ENCODE measurements at places on chromosomes 16 and 17.

- DNase-seq, result no peak
Measured at GRCh38 chr17:39598047-39598481, 9.7 kb downstream of the NEUROD2 start.

- no peak for DNase-seq
Measured at GRCh38 chr17:9902120-9902519, 3.0 kb downstream of the RCVRN start.

GRCh38 chr16:67953641-67954375, 9.9 kb upstream of the LCAT start:
- no peak for DNase-seq

- DNase-seq, result no peak
Measured at GRCh38 chr16:20781697-20782096, 17.9 kb downstream of the ACSM3 start.

DNA sequence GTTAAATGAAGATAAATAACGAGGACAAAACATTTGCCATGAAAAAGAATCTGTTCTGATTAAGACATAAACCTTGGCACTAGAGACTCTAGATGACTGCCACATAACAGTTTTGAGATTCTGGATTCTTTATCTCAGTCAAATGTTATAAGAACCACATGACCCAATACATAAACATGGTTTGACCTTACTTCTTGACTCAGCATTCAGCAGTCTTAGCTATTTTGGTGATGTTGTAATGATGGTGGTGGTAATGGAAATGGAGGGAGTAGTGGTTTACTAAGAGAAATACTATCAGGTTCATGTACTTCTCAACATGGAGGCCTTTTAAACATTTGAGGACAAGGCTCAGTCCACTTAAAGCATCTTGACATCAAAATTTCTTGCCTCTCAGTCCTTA, 925.4 kb downstream of the CDH11 start:
- no peak for DNase-seq

- no peak for DNase-seq
Measured at GRCh38 chr16:4317532-4318450, 1.9 kb downstream of the GLIS2 start.

- DNase-seq, result no peak
Measured at GRCh38 chr16:87436225-87437172, 44.4 kb downstream of the MAP1LC3B start.

- no peak for DNase-seq
Measured at GRCh38 chr16:54034684-54035083, 251.9 kb downstream of the IRX3 start.

- DNase-seq, result no peak
Measured at GRCh38 chr16:77403732-77404131, 31.1 kb downstream of the ADAMTS18 start.

Data from heart right ventricle (tissue), 16 donors.